ENCODE measurements at places on chromosomes 2 and 18.

- DNase-seq = no peak
These were observed 94.2 kb upstream of the DLX2 start for GRCh38 chr2:172196768-172197431.

GRCh38 chr2:55063713-55064323, 13.6 kb upstream of the RTN4 start:
- DNase-seq = no peak

- DNase-seq = no peak
These were observed 4.8 kb downstream of the TGFBRAP1 start for GRCh38 chr2:105324732-105325131.

DNA sequence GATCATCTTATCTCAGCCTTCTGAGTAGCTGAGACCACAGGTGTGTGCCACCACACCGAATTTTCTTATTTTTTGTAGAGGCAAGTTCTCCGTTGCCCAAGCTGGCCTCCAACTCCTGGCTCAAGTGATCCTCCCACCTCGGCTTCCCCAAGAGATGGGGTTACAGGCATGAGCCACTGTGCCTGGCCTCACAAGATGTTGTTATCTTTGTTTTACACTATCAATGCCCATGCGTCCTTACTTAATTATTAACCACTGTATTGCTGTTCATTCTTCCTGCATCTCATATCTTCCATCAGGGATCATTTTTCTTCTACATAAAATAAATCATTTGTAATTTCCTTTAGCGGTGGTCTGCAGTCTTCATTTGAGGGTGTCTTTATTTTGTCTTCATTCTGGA, 181.9 kb downstream of the TGIF1 start:
- no peak for DNase-seq

DNA sequence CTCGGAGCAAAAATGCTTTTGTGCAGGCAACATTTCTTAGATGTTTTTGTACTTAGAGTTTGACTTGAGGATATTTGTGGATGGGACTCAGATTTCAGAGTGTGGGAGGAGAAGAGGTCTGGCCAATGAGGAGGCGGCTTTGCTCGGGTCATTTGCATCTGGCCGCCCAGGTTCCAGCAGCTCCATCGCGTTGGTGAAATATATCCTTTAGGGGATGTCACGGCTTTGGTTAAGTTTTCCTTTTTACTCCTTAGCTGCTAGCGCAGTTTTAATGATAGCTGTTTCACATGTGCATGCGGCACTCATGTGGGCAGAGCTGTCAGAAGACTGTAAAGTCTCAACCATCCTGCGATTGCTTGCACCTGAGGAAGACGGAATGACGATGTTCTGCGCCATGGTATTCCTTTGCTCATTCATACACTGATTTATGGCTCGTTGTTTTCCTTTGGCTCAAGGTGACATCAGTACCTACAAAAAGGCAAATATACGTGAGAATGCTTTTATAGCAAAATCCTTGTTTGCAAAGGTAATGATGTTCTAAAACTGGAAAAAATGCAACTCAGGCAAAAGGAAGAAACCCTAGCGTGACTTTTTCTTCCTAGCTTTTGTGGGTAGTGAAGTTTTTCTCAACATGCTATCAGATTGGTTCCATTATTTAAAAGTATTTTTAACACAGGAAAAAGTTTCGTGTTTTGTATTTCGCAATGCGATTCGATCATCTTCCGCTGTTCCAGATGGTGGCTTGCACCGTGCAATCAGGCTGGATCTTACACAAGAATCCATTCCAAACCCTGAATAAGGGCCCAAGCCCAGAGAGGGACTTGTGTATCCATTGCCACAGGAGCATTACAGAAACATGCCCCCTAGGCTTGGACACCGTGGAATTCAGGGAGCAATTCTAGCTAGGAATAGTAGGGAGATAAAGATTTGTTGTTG, 70.5 kb upstream of the ZNF516 start:
- no peak for DNase-seq

- no peak for DNase-seq
These were observed 34.8 kb downstream of the PPP1R1C start for GRCh38 chr2:182020286-182021070.

DNA sequence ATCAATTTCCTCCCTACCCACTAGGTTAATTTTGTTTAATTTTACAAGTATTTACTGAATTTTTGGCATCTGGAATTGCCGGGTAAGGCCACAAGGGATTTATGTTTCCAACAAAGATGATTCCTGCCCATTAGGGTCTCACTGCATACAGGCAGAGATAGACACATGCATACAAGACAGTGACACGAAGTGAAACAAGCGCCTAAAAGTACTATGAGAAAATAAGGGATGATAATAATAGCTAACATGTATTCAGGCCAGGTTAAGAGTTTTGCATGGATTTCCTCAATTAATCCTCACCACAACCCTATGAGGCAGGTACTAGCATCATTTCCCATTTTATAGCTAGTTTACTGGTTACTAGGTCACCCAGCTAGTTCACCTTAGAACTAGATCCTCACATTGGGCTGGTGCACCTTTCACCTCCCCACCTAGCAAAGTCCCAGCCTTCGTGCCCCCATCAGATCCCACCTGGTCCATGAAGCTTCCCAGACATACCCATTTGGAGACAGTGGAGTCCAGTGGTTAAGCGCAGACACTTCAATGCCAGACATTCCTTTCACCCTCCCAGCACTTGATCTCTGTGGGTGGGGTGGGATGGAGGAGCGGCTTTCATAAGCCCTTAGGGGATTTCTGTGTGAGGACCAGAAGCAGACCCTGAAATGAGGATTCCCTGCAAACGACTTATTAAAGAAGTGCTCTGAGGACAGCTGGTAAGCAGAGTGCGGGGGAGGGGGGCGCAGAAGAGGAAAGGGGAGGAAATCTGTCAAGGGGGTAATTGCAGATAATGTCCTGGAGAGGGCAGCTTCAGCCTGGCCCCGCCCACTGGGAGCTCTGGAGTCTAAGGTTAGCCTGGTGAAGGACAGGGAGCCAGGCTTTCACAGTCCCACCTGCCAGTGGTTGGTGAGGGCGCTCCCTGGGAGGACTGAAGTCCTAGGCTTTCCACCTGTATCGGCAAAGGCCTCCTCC, 5.8 kb upstream of the DGUOK start:
- DNase-seq = no peak

GRCh38 chr18:78619854-78620253, 359.8 kb upstream of the SALL3 start:
- no peak for DNase-seq

All from stimulated activated CD8-positive, alpha-beta memory T cell treated with anti-CD3 and anti-CD28 coated beads, Interleukin-4, amount 100 ng/mL, for 1 hour (primary cell).